Sciatic nerve (tissue), 2 donors: ENCODE measurements at places on chromosomes 5 and 9.

- DNase-seq: no peak
Observed at GRCh38 chr9:1709347-1709746, 305.8 kb upstream of the SMARCA2 start.

DNA sequence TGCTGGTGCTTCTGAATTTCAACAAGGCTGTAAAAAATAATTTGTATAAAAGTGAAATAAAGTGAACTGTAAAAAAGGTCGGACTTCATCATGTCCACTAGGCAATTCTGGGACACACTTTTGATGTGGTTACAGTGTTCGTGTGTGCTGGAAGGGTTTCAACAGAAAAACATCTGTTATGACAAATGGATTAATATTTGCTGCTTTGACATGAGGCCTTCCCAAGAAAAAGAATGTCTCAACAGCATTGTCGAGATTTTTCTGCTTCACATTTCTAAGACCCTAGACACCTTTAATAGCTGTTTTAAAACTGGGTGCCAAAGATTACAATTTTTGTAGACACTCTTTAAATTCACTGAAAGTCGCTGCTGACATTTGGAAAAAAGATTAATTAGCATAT is 216.6 kb downstream of the SLC12A2 start:
- DNase-seq: no peak

DNA sequence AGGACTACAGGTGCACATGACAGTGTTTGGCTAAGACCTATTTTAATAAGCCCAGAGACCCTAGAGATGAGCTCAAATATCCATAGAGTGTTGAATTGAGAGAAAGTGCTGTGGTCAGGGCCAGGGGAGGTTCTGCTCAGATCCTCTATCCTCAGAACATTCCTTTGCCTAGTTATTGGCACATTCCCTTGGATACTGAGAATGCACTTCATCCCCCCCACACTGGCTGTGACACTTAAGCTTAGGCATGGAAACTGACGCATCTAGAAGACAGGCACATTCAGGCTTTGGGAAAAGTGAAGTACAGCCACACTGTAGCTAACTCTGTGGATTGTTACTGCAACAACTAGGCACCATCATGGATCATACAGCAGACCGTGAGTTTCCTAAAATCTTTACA is 27.1 kb upstream of the RASGRF2 start:
- no peak for DNase-seq

DNA sequence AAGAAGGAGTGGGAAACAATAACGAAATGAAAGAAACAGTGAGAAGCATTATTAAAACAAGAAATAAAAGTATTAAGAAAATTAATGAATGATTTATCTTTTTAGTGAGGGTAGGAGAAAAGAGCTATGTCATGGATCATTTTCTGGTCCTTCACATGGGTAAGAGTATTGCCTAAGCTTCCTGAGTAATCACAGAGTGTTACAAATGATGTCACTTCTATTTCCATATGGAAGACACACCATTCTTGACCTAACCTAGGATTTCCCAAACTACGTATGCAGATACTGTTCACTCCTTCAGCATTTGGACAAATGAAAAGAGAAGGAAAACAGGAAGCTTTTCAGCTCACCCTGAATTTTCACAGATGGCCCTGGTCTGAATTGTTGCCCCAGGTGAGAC is 3.3 kb upstream of the TSLP start:
- DNase-seq: no peak

- no peak for DNase-seq
Observed at GRCh38 chr5:88172847-88173758, 95.5 kb downstream of the TMEM161B start.

DNA sequence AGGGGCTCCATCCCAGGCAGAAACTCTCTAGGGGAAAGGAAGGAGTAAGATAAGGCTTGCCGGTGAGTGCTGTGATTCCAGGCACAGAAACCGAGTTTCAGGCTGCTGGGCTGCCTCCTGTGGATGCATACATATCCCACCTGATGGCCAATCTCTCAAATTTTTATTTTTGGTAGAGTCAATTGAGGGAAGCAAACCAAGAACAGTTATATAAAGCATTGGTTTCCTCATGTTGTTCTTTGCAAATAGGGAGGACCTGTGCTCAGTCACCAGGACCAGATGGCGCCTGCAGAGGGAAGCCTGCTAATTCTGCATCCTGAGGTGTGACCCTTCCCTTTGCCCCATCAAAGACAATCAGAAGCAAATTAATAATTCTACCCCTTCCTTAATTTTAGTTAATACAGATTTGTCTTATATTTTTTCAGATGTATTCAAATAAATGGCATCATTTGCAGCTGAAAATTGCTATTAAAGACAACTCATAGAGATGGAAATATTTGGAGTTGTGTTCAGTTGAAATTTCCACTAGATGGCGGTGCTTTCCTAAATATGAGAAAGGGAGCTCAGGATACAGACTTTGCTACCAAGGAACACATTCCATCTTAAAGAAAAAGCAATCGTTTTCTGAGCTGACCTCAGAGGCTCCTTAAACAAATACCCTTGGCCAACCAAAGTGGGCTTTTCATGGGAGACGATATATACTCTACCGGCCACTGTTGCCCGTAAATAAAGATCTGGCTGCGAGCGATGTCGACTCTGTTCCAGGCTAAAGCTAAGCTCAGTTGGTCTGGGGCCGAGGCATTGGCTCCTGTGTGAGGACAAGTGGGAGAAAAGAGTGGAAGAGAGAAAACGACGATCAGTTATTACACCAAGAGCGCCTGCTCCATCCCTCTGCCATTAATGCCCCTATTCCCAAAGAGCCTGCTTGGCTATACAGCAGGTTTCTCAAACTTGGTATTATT is 225.7 kb upstream of the KLF9 start:
- DNase-seq: no peak

- no peak for DNase-seq
Observed at GRCh38 chr5:40227931-40228330, 451.8 kb upstream of the PTGER4 start.

GRCh38 chr5:155839251-155840037 is 487.5 kb upstream of the SGCD start:
- DNase-seq: no peak

- DNase-seq: peak; percentile 27
Observed at GRCh38 chr9:138072897-138073296, 195.3 kb downstream of the CACNA1B start.

- no peak for DNase-seq
Observed at GRCh38 chr5:139565411-139566305, 4.5 kb downstream of the UBE2D2 start.

GRCh38 chr9:111405701-111406100 is 75.7 kb upstream of the OR2K2 start:
- no peak for DNase-seq

- no peak for DNase-seq
Observed at GRCh38 chr9:7454624-7455023, 345.0 kb downstream of the DMAC1 start.

DNA sequence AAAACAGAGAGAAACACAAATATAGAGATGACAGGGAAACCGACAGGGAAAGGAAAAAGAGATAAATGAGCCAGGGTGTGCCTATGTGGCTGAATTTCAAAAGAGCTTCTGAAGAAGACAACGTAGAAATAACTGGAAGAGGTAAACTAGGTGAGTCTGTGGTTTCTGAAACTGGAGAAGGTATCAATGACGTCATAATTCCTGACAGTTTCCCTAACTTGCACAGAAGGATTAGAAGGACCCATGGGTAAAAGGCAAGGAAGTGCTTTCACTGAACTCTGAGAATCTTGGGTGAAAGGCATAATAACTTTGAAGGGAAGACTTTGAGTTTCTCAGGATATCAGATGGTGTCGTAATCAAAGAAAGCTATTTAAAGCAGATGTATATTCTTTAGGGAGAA is 790.8 kb upstream of the NUDT12 start:
- DNase-seq: no peak

- DNase-seq: no peak
Observed at GRCh38 chr9:131091352-131091992, 4.9 kb upstream of the AIF1L start.

DNA sequence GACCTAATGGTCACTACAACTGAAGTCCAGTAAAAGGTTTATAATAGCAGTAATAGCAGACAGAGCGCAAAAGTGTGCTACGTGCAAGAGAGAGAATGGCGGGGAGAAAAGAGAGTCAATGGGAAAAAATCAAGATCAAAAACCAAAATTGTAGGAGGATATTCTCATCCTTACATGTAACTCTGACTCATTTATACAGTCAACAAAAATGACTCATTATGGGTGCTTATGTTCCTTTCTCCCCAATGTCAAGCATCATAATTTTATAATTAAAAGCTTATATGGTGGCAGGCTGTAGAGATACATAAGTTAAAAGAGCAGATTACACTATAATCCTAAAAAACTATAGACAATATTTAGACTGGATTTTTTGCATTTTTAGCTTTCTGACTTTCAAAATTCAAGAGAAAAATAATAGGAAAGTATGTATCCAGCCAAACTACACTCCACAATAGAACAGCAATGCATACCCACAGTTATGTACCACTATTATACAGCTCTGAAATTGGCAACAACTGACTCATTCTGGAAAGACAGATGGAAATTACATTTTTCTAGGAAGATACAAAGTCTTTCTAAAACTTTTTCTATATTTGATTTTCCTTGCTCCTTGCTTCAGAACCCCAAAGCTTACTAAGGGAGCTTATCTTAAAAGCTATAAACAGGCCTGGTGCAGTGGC is 78.4 kb downstream of the PLPP1 start:
- DNase-seq: no peak

GRCh38 chr9:129655696-129656095 is 9.8 kb upstream of the PRRX2 start:
- DNase-seq: no peak

DNA sequence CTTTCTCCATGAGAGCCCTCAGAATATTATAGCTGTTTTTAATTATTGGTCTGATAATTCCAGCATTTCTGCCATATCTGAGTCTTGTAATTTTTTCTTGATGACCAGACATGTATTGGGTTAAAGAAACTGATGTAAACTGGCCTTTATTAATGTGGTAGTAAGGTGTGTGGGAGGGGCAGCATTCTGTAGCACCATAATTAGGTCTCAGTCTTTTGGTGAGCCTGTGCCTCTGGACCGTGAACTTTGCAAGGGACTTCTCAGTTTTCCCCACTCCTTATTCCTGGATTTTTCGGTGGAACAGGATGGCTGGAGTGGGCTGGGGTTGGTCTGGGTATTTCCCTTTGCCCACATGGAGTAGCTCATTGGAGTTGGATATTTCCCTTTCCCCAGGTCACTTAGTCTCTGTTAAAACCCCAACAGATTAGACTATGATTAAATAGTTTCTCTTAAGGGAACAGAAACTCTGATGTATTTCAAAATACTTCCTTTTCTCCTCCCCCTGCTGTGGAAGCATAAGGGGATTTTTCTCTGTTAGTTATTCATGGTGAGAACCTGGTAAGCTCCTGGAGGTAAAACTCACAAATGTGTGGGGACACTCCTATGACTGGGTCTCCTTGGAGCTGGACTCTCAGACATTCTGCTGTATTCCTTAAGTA is 52.4 kb downstream of the FSD1L start:
- no peak for DNase-seq

GRCh38 chr9:129370770-129371169 is 192.7 kb upstream of the IER5L start:
- no peak for DNase-seq

GRCh38 chr5:177354711-177355110 is 3.0 kb upstream of the RGS14 start:
- no peak for DNase-seq

DNA sequence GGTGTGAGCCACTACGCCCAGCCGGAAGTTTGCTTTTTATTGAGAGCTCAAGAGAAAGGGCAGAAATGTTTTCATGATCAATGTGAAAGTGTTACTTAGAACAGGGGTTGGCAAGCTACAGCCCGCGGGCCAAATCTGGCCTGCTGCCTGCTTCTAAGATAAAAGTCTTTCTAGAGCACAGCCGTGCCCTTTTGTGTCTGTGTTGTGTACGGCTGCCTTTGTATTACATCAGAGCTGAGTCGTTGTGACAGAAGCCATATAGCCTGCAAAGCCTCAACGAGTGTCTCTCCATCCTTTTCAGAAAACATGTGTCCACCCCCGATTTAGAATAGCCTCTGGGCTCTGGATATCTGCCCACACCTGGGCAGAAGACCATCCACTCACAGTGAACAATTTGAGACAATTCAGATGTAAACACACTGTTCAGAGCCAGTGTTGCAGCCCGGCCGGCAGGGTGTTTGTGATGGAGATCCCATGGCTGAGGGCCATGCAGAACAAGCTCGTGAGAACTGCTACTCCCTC is 28.8 kb downstream of the AK8 start:
- no peak for DNase-seq

GRCh38 chr9:73239570-73240265 is 88.1 kb downstream of the ANXA1 start:
- no peak for DNase-seq

GRCh38 chr5:171629628-171630349 is 155.8 kb upstream of the SMIM23 start:
- DNase-seq: peak; percentile 74

GRCh38 chr5:179862296-179862695 is 3.7 kb upstream of the MRNIP start:
- DNase-seq: no peak

DNA sequence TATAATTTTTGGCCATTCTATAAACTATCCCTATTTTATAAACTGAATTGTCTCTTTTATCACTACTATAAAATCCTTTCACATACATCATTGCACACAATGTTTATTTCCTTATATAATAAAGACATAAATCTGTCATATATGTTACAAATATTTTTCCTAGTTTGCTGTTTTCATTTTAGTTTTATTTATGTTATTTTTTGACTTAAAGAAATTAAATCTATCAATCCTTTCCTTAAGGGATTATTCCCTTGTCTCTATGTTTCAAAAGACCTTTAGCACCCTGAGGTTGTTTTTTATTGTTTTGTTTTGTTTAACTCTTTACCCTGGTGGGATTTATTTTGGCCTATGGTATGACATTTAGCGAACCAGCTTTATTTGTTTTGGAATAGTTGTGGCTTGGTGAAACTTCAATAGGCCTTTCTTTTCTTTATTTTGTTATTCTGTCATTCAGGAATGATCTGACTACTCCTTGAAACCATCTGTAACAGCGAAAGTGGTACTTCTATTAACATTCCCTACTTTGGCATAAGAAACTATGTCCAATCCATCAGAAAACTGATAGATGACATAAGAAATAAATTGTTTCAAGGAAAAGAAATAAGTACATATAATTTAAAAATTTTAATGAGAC is 125.9 kb downstream of the CEP120 start:
- no peak for DNase-seq

GRCh38 chr5:109849478-109850088 is 159.9 kb downstream of the MAN2A1 start:
- DNase-seq: no peak
